ENCODE measurements at places on chromosomes 7 and 10.

DNA sequence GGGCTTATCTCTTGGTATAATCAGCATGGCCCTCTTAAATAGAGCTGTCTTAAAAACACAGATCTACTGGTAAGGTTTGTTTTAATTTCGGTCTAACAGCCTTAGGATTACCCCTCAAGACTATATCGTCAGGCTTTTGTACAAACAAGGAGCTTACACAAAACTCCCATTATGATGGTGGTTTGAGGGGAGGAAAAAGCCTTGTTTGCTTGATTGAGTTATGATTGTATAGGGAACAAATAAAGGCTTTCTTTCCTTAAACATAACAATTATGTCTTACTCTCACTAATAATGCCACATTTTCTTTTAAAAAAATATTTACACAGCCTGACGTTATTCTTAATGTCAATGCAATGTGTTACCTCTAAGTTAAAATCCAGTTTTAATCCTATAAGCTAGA, 188.8 kb upstream of the TCF7L2 start:
- DNase-seq = no peak

DNA sequence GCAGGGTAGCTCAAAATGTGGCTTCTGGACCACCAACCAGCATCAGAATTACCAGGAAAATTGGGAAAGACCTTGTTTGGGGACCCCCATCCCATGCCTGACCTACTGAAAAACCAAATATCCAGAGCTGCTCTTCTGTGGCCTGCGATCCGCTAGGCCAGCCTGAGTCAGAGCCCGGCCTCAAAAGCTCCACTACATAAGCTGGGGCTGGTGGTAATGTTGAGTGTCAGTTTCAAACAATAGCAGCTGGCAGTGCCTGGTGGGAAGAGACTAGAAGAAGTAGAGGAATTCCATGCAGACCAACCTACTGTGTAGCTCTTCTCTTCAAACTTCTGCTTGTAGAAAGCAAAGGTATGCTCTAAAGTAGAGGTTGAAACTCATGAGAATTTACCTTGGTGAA, 52.0 kb downstream of the KLRG2 start:
- no peak for DNase-seq

DNA sequence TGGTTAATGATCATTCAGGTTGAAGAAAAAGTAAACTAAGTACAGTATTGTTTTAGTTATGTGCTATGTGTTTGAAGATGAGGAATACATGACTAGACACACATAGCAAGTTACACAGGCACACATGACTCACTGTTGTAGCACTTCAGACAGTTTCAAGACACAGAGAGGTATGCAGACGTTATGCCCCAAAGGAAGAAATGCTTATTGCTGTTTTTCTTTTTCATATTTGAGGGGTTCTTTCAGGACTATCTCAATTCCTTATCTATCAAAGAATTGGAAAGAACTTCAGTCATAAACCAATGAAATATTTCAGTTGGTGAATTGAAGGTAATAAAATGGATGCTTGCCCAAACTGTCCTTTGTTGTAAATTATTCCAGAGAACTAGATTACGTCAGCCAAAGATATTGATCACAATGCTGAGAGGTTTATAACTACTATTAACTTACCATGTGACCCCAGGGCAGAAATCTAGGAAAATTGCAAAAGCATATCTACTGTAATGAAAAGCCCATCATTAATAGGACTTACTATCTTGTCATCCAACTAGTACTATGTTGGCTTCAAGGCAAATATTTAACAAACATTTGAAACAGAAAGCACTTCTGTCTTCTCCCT, 61.2 kb upstream of the CAPZA2 start:
- DNase-seq = peak; percentile 92

- no peak for DNase-seq
These were observed 1.2 kb downstream of the SFRP4 start for GRCh38 chr7:37915438-37915837.

- no peak for DNase-seq
These were observed 24.4 kb upstream of the C10orf67 start for GRCh38 chr10:23368816-23369640.

DNA sequence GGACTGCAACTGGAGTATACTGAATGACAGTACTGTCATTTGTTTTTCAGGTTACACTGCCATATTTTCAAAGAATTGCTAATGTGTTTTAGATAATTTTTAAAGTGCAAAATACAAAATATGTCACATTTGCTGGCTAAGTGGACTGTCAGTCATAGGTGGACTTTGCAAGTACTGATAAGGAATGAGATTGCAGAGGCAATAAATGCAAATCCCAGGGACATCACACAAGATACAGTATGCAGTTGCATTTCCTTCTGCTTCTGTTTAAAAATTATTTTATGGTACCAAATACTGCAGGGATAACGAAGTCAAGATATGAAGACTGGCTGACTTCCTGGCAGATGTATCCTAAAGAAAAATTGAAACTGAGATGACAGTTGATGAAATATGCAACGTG, 237.6 kb upstream of the MAGI2 start:
- no peak for DNase-seq

DNA sequence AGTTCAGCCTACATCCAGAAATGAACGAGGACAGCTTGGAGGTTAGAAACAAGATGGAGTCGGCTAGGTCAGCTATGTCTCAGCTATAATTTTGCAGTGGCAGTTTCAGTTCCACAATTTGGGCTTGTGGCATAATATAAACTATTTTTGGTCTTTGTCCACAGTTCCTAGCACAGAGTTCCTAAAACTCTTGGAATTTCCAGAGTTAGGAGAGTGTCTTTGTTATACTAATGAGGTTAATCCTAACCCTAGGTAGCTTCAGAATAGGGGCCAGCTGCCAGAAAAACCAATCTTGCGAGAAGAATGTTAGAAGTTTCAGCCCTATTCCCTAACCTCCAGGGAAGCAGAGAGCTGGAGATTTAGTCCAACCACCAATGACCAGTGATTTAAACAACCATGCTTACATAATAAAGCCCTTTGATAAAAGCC, 131.9 kb downstream of the AKR1D1 start:
- no peak for DNase-seq

Data from EH (cell line).